Mesothelial cell of epicardium (in vitro differentiated cells): ENCODE measurements at places on chromosomes 2 and 18. TPM values are rescaled to one million over a fixed set of nuclear protein-coding genes. Genes with fewer than 3 reads are reported as not detected.
A peak's percentile ranks its signal among the peaks of the same experiment; 100 is the strongest.

- peaks cover 33% of the 10 kb centered on the region for H3K4me1 ChIP-seq
- H3K4me3 ChIP-seq, result no peak overlapping the region
- DNase-seq, result no peak
- H3K27ac ChIP-seq, result peak overlapping the region; percentile 71
These were observed 65.7 kb upstream of the FOSL2 start for GRCh38 chr2:28326881-28327505.

GRCh38 chr18:6004119-6004518 is 108.8 kb upstream of the TMEM200C start:
- H3K27me3 ChIP-seq, result no peaks in the 10 kb centered on the region
- no peak overlapping the region for H3K4me3 ChIP-seq
- H3K36me3 ChIP-seq, result peaks cover 16% of the 10 kb centered on the region
- no peak overlapping the region for H3K27ac ChIP-seq
- no peak for DNase-seq

DNA sequence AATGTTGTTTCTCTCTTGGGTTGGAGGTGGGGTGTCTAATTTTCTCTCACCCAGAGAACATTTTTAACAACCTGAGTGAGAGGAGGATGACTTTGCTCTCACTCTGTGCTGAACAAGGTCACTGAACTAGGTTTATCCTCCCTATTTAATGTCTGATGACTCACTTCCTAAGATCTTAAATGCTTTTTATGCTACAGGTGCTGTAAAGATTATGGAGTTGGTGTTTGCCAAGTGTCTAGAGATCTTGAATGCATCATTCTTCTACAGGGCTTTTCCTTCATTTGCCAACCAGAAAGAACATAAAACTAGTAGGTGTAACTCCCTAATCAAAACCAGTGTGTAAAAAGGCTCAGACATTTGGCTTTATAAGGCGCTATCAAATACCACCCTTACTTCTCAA is 350.5 kb upstream of the ETAA1 start:
- H3K27me3 ChIP-seq, result no peaks in the 10 kb centered on the region
- H3K27ac ChIP-seq, result no peak overlapping the region
- no peak overlapping the region for H3K4me3 ChIP-seq
- no peak for DNase-seq
- H3K36me3 ChIP-seq, result peaks cover 2% of the 10 kb centered on the region

DNA sequence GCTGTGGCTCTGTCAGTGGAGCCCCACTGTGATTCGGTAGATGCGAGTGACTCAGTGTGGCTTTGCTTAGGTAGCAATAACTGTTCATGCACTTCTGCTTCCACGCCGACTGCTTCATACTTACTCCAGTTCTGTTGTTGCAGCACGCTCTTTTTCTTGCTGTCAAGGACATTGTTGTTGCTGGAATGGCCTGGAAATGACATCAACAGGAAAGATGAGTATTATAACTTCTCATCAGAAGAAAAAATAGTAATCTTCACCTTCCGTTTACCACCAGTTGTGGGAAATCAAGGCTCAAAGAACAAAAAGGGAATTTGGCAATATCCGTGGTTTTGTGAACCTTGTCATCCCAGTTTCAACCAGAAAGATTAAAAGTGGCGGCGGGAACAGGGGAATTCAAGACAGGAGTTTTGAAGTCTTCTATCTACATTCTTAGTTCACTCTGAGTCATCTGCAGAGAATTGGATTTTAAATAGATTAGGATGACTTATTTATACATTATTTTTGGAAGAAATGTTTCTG is 8.3 kb downstream of the TM4SF20 start:
- H3K27ac ChIP-seq, result no peak overlapping the region
- DNase-seq, result no peak
- H3K4me3 ChIP-seq, result no peak overlapping the region
- no peaks in the 10 kb centered on the region for H3K36me3 ChIP-seq
- peaks cover 10% of the 10 kb centered on the region for H3K4me1 ChIP-seq
- no peaks in the 10 kb centered on the region for H3K27me3 ChIP-seq

- H3K4me3 ChIP-seq, result no peak overlapping the region
- H3K27ac ChIP-seq, result peak overlapping the region; percentile 87
- no peaks in the 10 kb centered on the region for H3K27me3 ChIP-seq
These were observed 69.7 kb downstream of the RNF144A start for GRCh38 chr2:6986912-6987361.

GRCh38 chr2:72511906-72512305 is 313.9 kb downstream of the EXOC6B start:
- H3K4me1 ChIP-seq, result peaks cover 23% of the 10 kb centered on the region
- no peak overlapping the region for H3K4me3 ChIP-seq
- H3K27ac ChIP-seq, result no peak overlapping the region
- no peak for DNase-seq
- peaks cover 16% of the 10 kb centered on the region for H3K36me3 ChIP-seq
- no peaks in the 10 kb centered on the region for H3K27me3 ChIP-seq

DNA sequence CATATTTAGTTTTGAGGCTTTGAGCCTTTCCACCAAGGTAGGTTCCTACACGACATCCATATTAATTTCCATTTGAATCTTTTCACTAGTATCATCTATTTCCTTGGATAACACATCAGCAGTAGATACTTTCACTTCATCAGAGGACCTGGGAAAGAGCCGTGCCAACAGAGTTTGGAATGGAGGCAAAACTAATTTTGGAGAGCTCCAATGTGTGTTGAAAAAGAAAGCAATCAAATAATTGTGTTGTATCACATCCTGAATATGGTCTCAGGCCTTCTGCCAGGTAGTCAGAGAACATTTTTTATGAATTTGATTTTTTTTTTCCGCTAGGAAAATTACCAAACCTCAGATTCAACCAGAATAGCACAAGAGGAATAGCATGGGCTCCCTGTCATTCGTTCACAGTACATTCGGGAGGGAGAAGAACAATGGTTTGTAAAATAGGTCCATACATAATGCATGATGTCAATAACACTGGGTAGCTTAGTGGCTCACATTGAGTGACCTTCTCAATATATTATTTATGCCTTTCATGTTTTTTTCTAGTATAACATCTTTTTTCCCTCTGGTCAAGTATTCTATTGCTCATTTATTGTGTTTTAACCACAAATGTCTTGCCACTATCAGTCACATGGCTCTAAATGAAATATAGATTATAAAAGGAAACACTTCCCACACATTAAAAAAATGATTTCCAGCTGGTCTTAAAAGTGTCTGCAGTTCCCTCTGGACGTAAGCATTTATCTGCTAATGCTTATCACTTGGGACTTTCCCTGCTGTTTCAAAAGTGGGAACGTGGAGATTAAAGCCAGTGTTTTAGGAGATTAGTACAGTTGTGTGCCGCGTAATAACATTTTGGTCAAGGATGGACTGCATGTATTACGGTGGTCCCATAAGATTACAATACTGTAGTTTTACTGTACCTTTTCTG is 68.6 kb upstream of the RAPH1 start:
- no peaks in the 10 kb centered on the region for H3K27me3 ChIP-seq
- H3K4me3 ChIP-seq, result no peak overlapping the region
- DNase-seq, result no peak
- H3K4me1 ChIP-seq, result peaks cover 15% of the 10 kb centered on the region
- H3K36me3 ChIP-seq, result no peaks in the 10 kb centered on the region

GRCh38 chr2:148999451-148999921 is 39.0 kb upstream of the LYPD6B start:
- H3K36me3 ChIP-seq, result no peaks in the 10 kb centered on the region
- H3K27me3 ChIP-seq, result peaks cover 4% of the 10 kb centered on the region
- no peak overlapping the region for H3K27ac ChIP-seq
- DNase-seq, result no peak
- H3K4me1 ChIP-seq, result peaks cover 37% of the 10 kb centered on the region

- peaks cover 10% of the 10 kb centered on the region for H3K36me3 ChIP-seq
- no peak overlapping the region for H3K4me3 ChIP-seq
- no peaks in the 10 kb centered on the region for H3K27me3 ChIP-seq
- H3K4me1 ChIP-seq, result no peaks in the 10 kb centered on the region
- no peak for DNase-seq
These were observed 18.8 kb downstream of the AGAP1 start for GRCh38 chr2:235512699-235513053.

- H3K4me3 ChIP-seq, result no peak overlapping the region
- no peaks in the 10 kb centered on the region for H3K27me3 ChIP-seq
- H3K4me1 ChIP-seq, result no peaks in the 10 kb centered on the region
- no peak overlapping the region for H3K27ac ChIP-seq
- DNase-seq, result no peak
These were observed 9.9 kb downstream of the MAB21L4 start for GRCh38 chr2:240886023-240886565.

GRCh38 chr2:173134703-173135102 is 59.1 kb downstream of the MAP3K20 start:
- H3K36me3 ChIP-seq, result peaks cover 1% of the 10 kb centered on the region
- no peaks in the 10 kb centered on the region for H3K27me3 ChIP-seq
- H3K4me3 ChIP-seq, result no peak overlapping the region
- peaks cover 53% of the 10 kb centered on the region for H3K4me1 ChIP-seq
- DNase-seq, result no peak
- H3K27ac ChIP-seq, result no peak overlapping the region

DNA sequence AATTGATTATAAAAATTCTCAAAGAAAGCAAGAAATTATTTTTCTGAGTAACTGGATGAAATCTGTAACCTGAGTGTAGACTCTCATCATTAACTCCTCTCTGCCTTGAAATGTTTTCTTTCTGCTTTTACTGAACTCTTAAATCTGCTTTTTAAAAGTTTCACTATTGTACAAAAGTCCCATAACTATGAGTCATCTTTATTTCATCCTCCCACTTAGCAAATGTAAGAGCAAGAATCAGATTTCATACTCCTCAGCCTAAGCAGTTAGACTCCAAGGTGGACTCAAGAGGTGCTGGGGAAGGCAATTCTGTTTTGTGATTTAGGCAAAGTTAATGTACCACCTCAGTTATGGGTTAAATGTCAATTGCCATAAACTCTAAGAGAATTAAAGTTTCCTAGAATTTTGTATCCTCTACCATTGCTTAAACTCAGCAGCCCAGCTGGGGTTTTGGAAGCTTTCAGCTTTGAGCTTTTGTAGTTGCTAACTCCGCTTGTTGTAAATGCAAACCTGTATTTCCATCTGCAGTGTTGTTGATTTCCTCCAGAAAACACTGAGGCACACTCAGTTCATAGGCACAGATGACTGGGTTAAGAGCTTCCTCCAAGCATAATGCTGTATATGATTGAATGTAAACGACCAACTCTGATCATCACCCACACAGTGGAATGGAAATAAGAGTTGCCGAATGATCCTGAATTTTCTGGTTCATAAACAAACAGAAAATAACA is 268.8 kb downstream of the ARHGAP15 start:
- no peak for DNase-seq
- peak overlapping the region; percentile 5 for H3K27ac ChIP-seq
- no peaks in the 10 kb centered on the region for H3K36me3 ChIP-seq
- H3K4me1 ChIP-seq, result peaks cover 27% of the 10 kb centered on the region
- H3K27me3 ChIP-seq, result no peaks in the 10 kb centered on the region

- no peak for DNase-seq
- no peak overlapping the region for H3K27ac ChIP-seq
- H3K4me1 ChIP-seq, result no peaks in the 10 kb centered on the region
- H3K36me3 ChIP-seq, result peaks cover 5% of the 10 kb centered on the region
- no peak overlapping the region for H3K4me3 ChIP-seq
- no peaks in the 10 kb centered on the region for H3K27me3 ChIP-seq
These were observed 279.0 kb downstream of the KIAA1328 start for GRCh38 chr18:37107748-37108522.

DNA sequence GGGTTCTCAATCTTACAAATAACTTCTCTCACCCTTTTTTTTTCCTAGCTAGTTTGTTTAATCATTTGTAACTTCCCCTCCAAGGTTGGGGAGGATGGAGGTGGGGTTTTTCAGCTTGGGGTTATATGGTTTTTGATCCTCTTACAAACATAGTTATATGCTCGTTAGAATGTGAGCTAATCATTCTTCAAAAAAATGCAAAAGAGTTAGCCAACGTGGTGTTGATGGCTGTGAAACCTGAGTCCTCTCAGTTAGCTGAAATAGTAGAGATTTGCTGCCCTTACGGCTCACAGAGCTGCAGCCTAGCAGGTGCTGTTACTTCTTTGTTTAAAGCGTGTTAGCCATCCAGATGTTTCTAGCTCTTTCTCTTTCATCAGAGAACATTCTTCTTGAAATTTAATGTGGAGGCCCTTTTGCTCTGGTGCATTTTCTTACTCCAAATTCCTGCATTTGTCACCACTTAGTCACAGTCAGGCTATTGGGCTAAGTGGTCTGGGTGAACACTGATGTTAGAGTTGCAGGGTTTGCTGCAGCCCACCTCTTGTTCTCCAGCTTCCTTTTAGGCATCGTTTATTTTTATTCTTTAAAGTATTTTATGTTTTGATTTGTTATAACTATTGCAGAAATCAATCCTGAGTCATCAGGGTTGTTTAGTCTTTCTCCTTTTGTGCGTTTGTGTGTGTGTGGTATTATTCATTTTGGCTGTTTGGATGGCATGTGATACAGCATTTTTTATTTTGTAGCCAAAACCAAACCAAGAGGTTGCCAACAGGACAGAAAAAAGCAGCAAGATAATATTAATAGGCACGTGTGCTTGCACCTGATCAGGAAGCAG is 41.1 kb downstream of the LIMS1 start:
- peak overlapping the region; percentile 57 for H3K27ac ChIP-seq
- no peaks in the 10 kb centered on the region for H3K27me3 ChIP-seq
- H3K4me3 ChIP-seq, result no peak overlapping the region
- DNase-seq, result no peak

The TBR1 gene
- total RNA-seq, result 0.09 to 0.13 TPM in 2 of 3 replicates, not detected in the other

GRCh38 chr18:50218432-50219197 is 23.7 kb upstream of the MYO5B start:
- no peaks in the 10 kb centered on the region for H3K4me1 ChIP-seq
- H3K36me3 ChIP-seq, result peaks cover 3% of the 10 kb centered on the region
- no peak overlapping the region for H3K27ac ChIP-seq
- H3K4me3 ChIP-seq, result no peak overlapping the region
- no peak for DNase-seq

The ELOA2 gene
- total RNA-seq, result not detected in 3 replicates
